ENCODE measurements at places on chromosomes 1 and 21.

- DNase-seq, result peak; percentile 55
These were observed 404 bp downstream of the LRRC8C start for GRCh38 chr1:89633248-89633799.

- DNase-seq, result no peak
These were observed 5.9 kb downstream of the SELENON start for GRCh38 chr1:25805863-25806225.

DNA sequence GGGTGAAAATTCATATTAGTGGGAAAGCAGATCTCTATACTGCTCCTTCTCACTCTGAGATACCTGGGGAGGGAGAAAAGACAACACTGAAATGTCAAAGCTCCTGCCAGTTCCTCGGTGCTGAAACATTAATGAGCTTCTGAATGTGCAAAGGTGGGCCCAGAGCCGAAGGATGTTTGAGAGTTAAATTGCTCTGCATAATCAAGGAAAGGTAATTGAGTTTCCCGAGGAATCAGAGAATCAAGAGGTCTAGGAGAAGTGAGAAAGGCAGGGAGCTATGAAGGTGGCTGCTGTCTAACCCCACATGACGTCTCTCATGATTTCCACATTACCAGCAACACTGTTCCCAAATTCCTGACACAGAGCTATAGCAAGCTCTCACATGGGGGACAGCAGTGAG lies 346.7 kb downstream of the SMYD3 start:
- no peak for DNase-seq

- no peak for DNase-seq
These were observed 90.3 kb downstream of the WLS start for GRCh38 chr1:68142036-68142435.

DNA sequence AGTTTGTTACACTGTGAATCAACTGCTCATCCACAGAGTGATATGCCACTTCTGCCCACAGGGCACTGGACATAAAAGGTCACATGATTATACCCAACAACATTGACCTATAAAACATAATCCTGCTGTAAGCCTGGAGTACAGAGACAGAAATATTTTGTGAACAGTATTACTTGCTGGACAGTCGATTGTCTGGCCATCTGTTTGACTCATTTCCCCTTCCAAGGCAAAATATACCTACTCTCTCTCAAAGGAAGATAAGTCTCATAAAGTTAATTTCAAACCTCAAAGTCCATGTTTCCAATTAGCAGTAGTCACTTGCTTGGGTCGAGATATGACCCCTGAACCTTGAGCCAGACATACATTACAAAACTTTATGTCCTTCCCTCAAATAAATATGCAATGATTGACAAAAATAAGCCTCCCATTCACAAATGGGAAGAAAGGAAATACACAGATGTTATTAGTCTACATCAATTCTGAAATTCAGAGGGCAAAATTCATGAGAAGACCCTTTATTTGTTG lies 39.3 kb upstream of the RGS18 start:
- no peak for DNase-seq

DNA sequence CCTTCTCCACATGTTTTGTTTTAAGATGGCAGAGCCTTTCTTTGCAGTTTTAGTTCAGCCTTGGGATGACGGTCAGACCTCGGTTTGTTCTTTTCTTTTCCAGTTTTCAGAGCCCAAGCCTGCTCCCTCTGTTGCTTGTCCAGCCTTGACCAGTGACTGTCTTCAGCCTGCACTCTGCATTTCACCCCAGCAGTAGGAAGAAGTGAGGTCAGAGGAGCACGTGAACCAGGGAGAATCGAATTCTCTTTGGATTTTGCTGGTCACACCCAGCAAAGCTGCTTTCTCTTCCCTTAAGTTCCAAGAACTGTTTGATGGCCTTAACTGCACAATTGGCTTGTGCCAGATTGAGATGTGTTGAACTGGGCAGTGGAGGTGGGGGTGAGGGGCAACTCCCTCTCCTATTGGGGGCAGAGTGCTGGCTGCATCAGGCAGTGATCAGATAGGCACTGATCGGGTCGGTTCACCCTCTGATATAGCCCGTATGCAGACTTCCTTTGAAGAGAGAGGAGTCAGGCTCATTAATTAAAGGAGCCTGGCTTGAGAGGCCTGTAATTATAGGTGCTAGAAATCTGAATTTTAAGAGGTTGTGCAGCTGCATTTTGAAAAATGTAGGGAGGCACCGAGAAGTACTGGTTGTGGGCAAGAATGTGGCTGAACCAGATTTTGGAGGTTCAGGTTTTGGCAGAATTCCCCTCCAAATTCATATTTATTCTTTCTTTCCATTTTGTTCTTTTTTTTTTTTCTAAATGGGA lies 42.4 kb downstream of the PEX14 start:
- DNase-seq, result no peak

DNA sequence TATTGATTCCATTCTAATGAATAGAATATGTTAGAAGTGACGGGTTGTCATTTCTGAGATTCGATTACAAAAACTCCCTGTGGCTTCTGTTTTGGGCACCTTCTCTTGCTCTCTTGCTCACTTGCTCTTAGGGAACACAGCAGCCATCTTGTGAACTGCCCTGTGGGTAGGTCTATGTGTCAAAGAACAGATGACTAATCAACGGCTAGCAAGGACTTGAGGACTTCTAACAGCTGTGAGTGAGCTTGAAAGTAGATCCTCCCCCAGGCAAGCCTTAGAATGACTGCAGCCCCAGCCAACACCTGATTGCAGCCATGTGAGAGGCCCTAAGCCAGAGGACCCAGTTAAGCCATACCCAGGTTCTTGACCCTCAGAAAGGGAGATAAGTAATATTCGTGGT lies 49.3 kb downstream of the AZIN2 start:
- DNase-seq, result no peak

DNA sequence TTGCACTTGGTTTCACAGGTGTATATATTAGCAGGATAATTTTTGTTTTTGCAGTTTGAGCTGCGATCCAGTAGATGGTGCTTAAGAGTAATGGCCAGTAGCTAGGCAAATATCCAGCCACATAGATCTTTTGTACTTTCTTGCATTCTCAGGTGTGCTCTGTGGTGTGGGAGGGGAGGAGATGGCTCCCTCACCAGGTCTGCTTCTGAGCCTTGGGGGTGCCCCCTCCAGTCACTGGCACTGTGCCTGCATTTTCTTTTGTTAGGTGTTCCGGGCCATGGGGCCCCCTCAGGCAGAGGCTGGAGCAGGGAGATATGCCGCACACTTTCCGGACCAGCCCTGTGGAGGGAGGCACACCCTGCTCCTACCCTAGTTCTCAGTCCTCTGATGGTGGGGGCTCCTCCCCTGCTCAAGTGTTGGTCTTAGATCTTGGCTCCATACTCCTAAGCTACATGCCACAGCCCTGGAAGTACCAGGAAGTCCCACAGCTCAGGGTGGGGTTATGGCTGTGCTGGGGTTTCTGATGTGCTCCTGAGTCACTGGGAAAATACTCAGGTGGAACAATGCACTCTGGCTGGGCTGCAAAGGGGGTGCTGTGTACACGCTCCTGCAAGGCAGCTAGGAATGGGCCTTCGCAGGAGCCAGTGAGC lies 197.6 kb upstream of the DMRTA2 start:
- no peak for DNase-seq

GRCh38 chr21:25572861-25573310 lies 34.4 kb downstream of the MRPL39 start:
- DNase-seq, result no peak

- DNase-seq, result no peak
These were observed 7.3 kb upstream of the SAMD11 start for GRCh38 chr1:916173-917075.

DNA sequence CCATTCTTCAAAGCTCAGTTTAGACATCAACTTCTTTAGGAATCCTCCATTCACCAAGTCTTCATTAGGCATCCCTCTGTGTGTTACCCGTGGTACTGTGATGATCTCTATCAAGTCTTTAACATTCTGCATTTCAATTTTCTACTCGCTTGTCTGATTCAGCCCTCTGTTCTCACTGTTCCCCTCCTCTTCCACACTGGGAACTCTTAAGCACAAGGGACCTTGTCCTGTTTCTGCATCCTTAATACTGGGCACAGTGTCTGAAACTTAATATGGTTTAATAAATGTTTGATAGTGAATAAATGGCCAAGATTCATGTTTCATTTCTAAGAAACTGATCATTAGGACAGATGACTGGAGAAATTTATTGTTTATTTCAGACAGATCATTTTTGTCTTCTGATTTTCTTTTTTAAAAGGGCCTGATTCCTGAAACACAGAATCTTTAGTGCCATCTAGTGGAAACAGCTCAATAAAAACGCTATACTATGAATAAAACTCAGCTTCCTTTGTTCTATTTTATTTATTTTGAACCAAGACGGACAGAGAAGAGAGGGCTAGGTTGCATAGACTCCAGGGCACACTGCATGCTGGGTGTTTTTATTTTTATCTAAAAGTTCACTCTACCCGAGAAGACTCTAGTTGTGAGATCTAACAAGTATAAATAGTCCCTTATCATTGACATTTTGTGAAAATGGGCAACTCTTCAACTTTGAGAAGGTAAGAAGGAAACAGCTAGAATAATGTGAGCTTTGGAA lies 7.0 kb upstream of the TRIM45 start:
- DNase-seq, result no peak

DNA sequence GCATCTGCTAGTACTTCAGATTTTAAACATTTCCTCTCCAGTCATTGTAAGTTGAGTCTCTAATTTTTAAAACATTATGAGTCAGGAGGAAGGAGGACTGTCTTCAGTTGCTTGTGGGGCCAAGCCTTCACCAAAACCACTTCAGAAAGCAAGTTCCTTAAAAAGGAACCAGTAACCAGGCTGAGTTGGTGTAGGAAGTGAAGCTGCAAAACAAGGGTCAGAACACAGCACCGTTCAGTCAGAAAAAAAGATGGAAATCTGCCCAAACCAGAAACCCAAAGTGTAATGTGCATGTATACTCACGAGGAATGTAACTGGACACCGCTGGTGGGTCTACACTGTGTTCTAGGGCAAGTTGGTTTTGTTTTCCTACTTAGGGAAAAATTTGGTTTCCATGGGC lies 402.1 kb downstream of the SETD4 start:
- DNase-seq, result no peak

GRCh38 chr1:41318135-41318534 lies 43.1 kb upstream of the FOXO6 start:
- DNase-seq, result no peak

DNA sequence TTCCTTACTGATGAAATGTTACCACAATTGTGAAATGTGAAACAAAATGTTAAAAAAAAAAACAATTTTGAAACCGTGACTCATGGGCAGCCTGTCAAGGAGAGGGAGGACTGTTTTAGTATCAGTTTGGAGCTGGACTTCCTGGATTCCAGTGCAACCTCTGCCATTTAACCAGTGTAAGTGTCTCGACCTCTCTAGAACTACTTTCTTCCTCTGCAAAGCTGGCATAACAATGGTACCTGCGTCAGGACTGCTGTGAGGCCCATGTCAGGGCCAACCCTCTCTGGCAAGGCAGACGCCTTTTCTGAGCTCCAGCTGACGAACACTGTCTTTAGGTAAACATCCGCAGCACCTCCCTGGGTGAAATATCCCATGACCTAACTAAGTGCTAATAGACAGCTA lies 20.9 kb downstream of the URB1 start:
- no peak for DNase-seq

- DNase-seq, result no peak
These were observed 104.0 kb downstream of the PDE4B start for GRCh38 chr1:65896721-65897120.

GRCh38 chr1:10161541-10162290 lies 48.7 kb upstream of the KIF1B start:
- no peak for DNase-seq

DNA sequence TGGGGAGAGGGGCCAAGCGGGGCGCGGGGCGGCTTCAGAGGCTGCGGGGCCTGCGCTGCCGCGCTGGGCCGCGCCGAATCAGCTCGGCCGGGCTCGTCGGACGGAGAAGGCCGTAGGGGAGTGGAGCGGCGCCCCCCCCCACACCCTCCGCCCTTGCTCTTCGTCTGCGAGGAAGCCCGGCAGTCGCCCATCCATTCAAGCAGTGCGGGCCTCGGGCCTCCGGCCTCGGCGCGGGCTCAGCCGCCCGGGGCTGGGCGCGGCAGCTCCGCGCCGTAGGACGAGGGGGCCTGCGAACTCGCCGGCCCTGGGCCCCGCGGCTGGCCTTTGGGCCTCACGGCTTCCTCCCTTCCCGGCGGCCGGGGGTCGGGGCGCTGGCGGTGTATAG lies 564 bp downstream of the CTPS1 start:
- no peak for DNase-seq

DNA sequence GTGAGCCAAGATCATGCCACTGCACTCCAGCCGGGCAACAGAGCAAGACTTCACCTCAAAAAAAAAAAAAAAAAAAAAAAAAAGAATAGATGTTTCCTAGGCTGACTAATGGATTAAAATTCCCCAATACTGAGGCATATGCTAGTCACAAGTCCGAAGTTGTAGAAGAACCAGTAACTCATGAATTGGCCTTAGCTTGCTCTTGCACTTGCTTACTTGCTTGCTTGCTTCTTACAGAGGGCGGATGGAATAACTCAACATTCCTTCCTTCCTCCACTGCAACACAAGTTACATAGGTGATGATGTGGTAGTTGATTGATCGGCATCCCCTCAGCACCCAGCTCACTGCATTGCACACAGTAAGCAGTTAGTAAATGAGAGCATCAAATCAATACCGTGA lies 2.8 kb upstream of the TARS2 start:
- DNase-seq, result no peak

DNA sequence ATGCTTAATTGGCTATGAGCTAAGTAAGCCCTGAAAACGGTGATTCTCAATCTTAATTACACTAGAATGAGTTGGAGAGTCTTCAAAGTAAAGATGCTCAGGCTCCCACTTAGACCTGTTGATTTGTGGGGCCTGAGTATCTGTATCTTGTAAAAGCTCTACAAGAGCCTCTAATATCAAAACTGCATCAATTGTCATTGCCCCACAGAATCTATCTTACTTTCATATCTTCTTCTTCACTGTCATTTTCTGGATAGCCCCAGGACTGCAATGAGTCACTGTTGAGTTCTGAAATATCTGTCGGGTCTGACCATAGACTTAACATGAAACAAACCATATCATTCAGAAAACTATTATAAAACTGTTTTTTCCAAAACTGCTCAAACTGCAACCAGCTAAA lies 102.8 kb upstream of the SERTAD4 start:
- no peak for DNase-seq
